ENCODE measurements at places on chromosomes 11 and 22.

DNA sequence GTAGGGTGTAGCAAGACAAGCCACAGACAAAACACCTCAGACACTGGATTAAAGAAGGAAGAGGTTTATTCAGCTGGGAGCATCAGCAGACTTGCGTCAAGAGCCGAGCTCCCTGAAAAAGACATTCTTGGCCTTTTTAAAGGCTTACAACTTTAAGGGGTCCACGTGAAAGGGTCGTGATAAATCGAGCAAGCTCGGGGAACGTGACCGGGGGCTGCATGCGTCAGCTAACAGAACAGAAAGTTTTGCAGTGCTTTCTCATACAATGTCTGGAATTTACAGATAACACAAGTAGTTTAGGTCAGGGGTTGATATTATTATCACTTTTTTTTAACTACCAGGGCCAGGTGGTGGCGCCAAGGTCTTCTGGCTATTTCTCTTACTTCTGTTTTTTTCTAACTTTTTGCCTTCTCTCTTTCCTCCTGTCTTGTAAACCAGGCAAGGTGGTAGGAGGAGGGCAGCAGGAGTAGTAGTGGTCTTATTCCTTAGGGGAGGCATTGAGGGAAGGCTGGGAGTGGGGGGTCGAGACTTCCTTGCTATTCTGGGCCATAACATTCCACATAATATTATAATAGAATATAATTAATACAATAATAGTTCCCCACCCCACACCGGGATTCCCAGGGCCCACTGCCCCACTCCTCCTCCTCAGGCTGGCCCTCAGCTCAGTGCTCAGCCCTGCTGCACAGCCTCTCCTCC, 587 bp upstream of the ALDH3B1 start:
- DNase-seq, result no peak

- DNase-seq, result no peak
Observed at GRCh38 chr11:111440416-111441205, 61.5 kb upstream of the POU2AF1 start.

- DNase-seq, result no peak
Observed at GRCh38 chr11:101721270-101721669, 137.5 kb upstream of the TRPC6 start.

GRCh38 chr11:75151346-75152047, 590 bp downstream of the SLCO2B1 start:
- DNase-seq, result no peak

GRCh38 chr22:27193215-27193614, 535.8 kb downstream of the MIAT start:
- DNase-seq, result no peak

DNA sequence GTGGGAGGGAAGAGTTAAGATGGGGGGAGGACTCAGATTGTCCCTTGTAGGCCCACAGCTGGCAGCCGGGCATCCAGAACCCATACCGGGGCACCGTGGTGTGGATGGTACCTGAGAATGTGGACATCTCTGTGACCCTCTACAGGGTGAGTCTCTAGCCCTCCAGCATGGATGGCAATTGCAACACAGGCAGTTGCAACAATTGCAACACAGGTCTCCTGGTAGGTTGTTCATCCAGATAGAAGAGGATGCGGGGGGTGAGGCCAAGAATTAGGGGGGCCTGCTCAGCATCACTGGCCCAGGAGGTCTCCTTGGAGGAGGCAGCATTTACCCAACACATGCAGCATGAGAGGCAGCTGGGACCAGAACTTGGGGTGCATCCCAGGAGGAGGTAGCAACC, 3.4 kb downstream of the EHBP1L1 start:
- DNase-seq, result no peak

GRCh38 chr22:46044621-46045458, 67.9 kb upstream of the WNT7B start:
- peak; percentile 86 for DNase-seq

- DNase-seq, result no peak
Observed at GRCh38 chr22:25200967-25201366, 1.3 kb downstream of the CRYBB3 start.

GRCh38 chr11:61972672-61973475, 5.4 kb upstream of the FTH1 start:
- peak; percentile 49 for DNase-seq

GRCh38 chr22:31750365-31751284, 693 bp upstream of the PRR14L start:
- no peak for DNase-seq

Data from right kidney (tissue), 9 donors.